Activated CD4-positive, alpha-beta memory T cell treated with anti-CD3 and anti-CD28 coated beads for 36 hours (primary cell): ENCODE measurements at places on chromosomes 12 and 14. TPM values are rescaled to one million over a fixed set of nuclear protein-coding genes. Genes with fewer than 3 reads are reported as not detected.

GRCh38 chr14:36204461-36205073, 28.0 kb upstream of the PTCSC3 start:
- DNase-seq: no peak
- no peaks in the 10 kb centered on the region for H3K27me3 ChIP-seq
- H3K36me3 ChIP-seq: no peaks in the 10 kb centered on the region
- no peak overlapping the region for H3K4me3 ChIP-seq
- no peaks in the 10 kb centered on the region for H3K4me1 ChIP-seq

DNA sequence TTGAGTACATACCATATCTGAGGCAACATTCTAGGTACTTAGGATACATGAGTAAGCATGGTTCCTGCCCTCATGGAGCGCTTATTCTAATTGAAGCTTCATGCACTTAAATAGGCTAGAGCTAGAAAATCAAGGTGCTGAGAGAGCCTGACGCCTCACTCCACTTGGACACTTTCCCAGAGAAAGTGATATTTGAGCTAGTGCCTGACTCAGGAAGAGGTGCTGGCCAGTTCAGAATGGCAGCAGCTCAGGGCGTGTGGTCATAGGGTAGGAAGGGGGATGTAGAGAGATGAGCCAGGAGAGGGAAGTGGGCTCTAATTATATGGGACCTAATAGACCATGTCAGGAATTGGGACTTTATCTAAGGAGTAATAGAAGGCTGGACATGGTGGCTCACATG, 33.3 kb downstream of the TULP3 start:
- H3K27ac ChIP-seq: no peak overlapping the region
- peaks cover 9% of the 10 kb centered on the region for H3K36me3 ChIP-seq
- no peaks in the 10 kb centered on the region for H3K27me3 ChIP-seq
- no peak overlapping the region for H3K4me3 ChIP-seq

DCN gene
- total RNA-seq: not detected

DNA sequence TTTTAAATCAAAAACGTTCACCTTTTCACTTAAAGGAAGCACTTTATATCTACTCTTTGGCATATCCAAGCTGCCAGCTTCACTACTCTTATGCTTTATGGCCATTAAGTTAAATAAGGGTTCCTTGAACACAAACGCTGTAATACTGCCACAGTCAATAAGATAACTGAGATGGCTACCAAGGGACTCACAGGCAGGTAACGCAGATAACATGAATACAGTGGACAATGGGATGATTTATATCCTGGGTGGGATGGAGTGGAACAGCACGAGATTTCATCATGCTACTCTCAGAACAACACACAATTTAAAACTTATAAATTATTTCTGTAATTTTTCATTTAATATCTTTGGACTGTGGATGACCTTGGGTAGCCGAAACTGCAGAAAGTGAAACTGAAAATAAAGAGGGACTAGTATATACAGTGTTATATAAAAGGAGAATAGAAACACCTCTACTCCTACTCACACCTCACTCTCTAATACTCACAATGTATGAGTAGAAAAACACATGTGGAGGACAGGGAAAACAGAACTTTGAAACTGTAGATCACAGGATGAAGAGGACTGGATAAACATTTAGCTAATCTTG, 367.3 kb downstream of the C12orf50 start:
- no peak overlapping the region for H3K27ac ChIP-seq
- H3K36me3 ChIP-seq: no peaks in the 10 kb centered on the region
- no peak for DNase-seq
- no peaks in the 10 kb centered on the region for H3K27me3 ChIP-seq

GRCh38 chr14:23327947-23328744, 6.9 kb downstream of the PABPN1 start:
- peaks cover 13% of the 10 kb centered on the region for H3K4me1 ChIP-seq
- H3K27ac ChIP-seq: no peak overlapping the region
- peak; percentile 78 for DNase-seq
- H3K27me3 ChIP-seq: peaks cover 3% of the 10 kb centered on the region
- peaks cover 16% of the 10 kb centered on the region for H3K36me3 ChIP-seq

- no peak for DNase-seq
- peaks cover 8% of the 10 kb centered on the region for H3K27me3 ChIP-seq
- H3K4me1 ChIP-seq: no peaks in the 10 kb centered on the region
- H3K36me3 ChIP-seq: no peaks in the 10 kb centered on the region
- H3K4me3 ChIP-seq: no peak overlapping the region
Measured at GRCh38 chr14:61973981-61974380, 211.8 kb downstream of the SNAPC1 start.

- no peak for DNase-seq
- H3K27ac ChIP-seq: no peak overlapping the region
Measured at GRCh38 chr14:81849714-81850113, 316.1 kb upstream of the SEL1L start.

ETV6 gene
- total RNA-seq: 57.5 TPM

GRCh38 chr12:2792671-2793500, 1.9 kb upstream of the FKBP4 start:
- H3K4me3 ChIP-seq: no peak overlapping the region
- DNase-seq: no peak
- H3K27me3 ChIP-seq: no peaks in the 10 kb centered on the region
- H3K27ac ChIP-seq: no peak overlapping the region
- peaks cover 16% of the 10 kb centered on the region for H3K36me3 ChIP-seq

SLC17A8 gene
- not detected for total RNA-seq

GRCh38 chr12:96000858-96001257, 4.7 kb upstream of the HAL start:
- DNase-seq: no peak
- no peak overlapping the region for H3K4me3 ChIP-seq
- H3K27me3 ChIP-seq: no peaks in the 10 kb centered on the region
- peaks cover 23% of the 10 kb centered on the region for H3K36me3 ChIP-seq

DNA sequence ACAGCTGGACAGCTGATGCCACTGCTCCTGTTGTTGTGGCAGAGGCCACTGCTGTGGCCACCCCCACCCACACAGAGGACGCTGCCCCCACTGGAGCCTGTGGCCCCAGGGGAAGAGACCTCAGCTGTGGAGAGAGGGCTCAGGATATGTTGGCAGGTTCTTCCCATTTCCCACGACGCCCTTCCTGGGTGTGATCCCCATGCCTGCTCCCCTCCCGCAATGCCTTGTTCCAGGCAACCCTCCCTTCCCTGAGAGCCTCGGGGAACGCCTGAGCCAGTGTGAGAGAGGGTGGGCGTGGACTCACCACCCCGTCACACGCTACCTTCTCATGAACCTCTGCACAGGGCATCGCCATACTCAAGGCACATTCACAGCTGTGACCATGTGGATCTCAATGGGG, 5.7 kb upstream of the KRT82 start:
- H3K27me3 ChIP-seq: peaks cover 8% of the 10 kb centered on the region
- DNase-seq: no peak
- no peak overlapping the region for H3K27ac ChIP-seq
- no peaks in the 10 kb centered on the region for H3K36me3 ChIP-seq
- no peak overlapping the region for H3K4me3 ChIP-seq
